ENCODE measurements at places on chromosomes 2 and 18.

- DNase-seq = no peak
Measured at GRCh38 chr2:75488157-75488556, 72.6 kb downstream of the EVA1A start.

GRCh38 chr2:191790737-191791136 lies 56.2 kb downstream of the CAVIN2 start:
- no peak for DNase-seq

DNA sequence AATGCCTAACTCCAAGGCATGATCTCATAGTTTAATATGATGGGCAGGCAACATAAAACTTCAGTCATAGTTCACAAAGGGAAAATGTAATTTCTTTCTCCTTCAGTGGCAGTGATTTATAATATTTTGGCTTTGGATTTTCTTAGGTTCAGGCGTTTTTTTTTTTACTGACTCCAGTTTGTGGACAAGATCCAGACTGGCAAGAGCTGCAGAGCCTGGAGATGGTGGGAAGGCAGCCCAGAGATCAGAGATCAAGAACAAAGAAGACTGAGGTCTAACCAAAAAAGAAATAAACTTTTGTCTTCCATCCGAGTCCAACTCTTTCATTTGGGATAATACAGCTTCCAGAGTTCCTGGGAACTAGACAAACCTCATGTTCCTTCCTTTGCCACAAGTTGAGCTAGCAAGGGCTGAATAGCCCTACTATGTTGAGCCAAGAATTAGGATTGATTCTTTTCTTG lies 215.3 kb upstream of the SETBP1 start:
- no peak for DNase-seq

DNA sequence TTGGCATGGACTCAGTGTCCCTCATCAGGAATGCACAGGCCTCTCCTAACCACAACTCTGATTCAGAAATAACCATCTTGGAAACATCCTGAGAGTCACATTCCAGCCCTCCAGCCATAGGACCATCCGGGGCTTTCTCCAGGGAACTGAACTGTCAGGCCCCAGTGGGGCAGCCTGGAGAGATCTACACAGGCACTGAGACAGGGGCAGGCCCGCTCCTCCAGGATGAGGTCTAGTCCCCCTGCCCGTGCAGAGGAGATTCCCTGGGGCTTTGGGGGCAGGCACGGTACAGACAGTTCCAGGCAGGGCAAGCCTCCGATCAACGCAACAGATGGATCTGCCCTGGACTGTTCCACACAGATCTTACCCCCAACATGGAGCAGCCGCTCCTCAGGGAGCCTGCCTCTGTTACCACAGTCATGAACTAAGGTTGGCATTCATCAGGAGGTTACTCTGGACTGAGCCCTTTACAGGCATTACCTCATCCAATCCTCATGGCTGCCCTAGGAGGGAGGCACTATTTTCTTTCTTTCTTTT lies 12.0 kb downstream of the KCNK3 start:
- no peak for DNase-seq
